ENCODE measurements at places on chromosomes 1 and 21. TPM values are rescaled to one million over a fixed set of nuclear protein-coding genes. Genes with fewer than 3 reads are reported as not detected.
A peak's percentile ranks its signal among the peaks of the same experiment; 100 is the strongest.

DNA sequence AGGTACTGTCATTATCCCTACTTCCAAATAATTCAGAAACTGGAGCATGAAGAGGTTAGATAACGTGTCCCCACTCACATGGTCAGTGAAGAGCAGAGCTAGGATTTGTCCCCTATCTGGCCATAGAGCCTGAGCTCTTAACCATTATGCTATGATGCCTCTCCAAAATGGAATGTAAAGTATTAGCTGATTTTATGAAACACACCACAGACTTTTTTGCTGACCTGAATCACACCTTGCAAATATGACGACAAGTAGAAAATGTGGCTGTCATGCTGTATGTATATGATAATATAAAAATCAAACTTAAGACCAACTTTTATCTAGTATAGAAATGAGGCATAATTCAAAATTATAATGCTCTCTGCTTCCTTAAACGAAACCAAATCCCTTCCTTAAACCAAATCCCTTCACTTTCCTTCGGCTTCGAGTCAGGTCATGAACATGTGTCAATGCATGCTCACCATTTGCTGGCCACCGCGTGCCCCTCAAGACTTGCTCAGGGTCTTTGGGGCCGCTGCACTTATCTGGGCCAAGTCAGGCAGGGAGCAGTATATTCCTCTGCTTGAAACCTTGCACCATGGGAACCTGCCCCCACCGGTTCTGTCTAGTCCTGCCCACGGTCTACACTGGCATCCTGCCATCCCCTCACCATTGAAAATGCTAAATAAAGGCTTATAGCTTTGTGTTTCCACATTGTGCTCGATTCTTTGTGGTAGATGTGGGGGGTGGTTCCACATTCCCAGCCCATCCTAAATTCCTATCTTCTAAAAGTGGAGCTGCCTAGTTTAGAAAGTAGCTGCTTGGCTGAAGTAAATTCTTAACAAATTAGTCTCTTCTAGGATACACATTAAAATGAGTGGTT is 1.6 kb upstream of the TMCC2 start:
- DNase-seq, result no peak

- no peak for DNase-seq
Observed at GRCh38 chr1:45589861-45590260, 6.0 kb downstream of the NASP start.

GRCh38 chr1:60108196-60108595 is 34.6 kb upstream of the C1orf87 start:
- DNase-seq, result peak; percentile 73

DNA sequence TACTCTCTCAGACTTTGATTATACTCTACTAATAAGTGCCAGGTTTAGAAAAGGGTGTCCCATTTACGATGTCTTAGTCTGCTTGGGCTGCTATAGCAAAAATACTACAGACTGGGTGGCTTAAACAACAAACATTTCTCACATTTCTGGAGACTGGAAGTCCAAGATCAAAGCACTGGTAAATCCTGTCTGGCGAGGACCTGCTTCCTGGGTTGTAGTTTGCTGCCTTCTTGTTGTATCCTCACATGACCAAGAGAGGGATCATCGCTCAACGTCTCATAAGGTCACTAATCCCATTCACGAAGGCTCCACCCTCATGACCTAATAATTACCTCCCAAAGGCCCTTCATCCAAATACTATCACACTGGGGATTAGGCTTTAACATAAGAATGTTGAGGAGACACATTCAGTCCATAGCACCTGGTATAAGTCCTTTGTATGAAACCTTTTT is 12.0 kb downstream of the PRDX6 start:
- DNase-seq, result no peak

- DNase-seq, result no peak
Observed at GRCh38 chr1:206912445-206913095, 9.2 kb downstream of the FCMR start.

GRCh38 chr1:28258628-28259251 is 578 bp upstream of the SESN2 start:
- no peak for DNase-seq

DNA sequence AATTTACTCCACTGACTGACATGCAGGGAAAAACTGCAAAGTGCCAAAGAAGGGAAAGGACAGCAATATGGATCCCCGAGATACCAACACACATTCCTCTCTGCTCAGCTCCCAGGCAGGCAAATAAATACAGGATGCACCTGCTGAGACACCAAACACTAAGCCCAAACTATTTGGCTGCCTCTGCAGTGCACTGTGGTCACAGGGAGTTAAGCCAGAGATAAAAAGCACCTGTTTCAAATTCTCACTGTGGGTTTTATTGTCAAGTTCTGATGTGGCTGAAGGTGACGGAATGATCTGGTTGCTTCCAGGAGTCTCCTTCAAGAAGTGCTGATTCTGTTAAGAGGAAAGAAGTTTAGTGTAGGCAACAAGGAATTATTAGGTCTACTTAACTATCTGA is 17.7 kb downstream of the TEX38 start:
- no peak for DNase-seq

DNA sequence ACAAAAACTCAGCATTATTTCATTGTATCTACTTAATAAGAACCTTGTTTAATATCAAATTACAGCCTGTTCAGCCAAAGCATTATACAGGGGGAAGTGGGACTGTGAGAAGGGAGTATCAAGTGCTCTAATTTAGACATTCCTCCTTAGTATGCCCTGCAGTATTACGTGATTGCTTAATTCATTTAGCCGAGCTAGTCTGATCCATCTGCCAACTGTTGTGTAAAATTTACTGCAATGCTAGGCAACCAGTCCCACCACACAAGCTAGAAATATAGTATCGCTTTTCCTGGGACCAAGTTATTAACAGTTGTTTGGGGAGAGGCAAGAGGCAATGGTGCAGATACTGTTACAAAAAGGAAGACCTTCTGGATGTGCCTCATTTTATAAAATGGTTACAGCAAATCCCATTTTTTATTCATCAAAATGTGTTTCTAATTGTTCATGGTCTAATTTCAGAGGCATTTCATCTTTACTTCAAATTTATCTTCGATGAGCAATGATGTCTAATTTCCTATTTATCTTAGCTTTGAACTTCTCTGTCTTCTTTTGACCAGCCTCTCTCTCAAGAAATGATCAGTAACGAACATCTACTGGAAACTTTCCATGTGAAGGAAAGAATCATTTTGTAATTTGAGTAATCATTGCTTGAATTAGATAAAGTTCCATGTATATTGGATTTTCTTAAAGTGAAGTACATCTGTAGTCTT is 283.3 kb downstream of the DUSP10 start:
- no peak for DNase-seq

GSTM5 gene
- 39.6 TPM for polyA plus RNA-seq

Data from left renal cortex interstitium (tissue), 4 donors.